Type B pancreatic cell (in vitro differentiated cells): ENCODE measurements at places on chromosomes 3 and 15. TPM values are rescaled to one million over a fixed set of nuclear protein-coding genes. Genes with fewer than 3 reads are reported as not detected.

OSBPL10 gene
- total RNA-seq, result 24.4 and 43.6 TPM in 2 replicates

SRGAP3 gene
- 20.6 and 41.7 TPM in 2 replicates for total RNA-seq

ANKRD28 gene
- 32.1 and 44.3 TPM in 2 replicates for total RNA-seq

PPP1R14D gene
- 0.70 and 1.0 TPM in 2 replicates for total RNA-seq

SCG5 gene
- 93.1 and 127 TPM in 2 replicates for total RNA-seq

TGM4 gene
- not detected in 2 replicates for total RNA-seq

ANKUB1 gene
- 0.82 TPM in 1 of 2 replicates, not detected in the other for total RNA-seq

AADAC gene
- total RNA-seq, result 1.3 and 1.4 TPM in 2 replicates

DNA sequence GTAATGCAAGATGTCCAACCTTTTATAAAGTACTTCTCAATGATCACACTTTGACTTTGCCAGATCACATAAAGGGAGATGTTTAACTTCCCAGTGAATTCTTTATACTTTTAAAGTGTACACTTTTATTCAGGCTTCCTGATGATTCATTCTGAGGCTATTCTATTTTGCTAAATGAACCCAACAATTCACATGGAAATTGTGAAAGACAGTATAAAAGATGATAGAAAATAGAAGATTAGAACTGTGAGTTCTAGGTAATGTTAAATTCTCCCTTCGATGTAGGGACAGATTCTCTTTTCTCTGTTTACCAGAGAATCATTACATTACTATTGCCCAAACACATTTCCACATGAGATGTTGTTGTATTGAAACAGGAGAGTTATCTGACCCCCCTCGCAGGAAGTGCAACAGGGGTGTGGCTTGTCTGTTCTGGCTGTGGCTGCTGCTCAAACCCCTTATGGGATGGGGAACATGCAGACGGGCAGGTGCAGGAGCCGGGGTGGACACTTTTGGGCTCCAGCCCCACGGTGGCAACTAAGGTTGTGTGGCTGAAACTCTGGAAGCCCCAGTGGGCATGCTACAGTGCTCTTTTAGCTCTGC is 131.3 kb upstream of the LRTM1 start:
- peaks cover 7% of the 10 kb centered on the region for H3K36me3 ChIP-seq
- peaks cover 19% of the 10 kb centered on the region for H3K4me1 ChIP-seq
- H3K27me3 ChIP-seq, result no peaks in the 10 kb centered on the region
- no peak for DNase-seq
- H3K27ac ChIP-seq, result no peak overlapping the region

DNA sequence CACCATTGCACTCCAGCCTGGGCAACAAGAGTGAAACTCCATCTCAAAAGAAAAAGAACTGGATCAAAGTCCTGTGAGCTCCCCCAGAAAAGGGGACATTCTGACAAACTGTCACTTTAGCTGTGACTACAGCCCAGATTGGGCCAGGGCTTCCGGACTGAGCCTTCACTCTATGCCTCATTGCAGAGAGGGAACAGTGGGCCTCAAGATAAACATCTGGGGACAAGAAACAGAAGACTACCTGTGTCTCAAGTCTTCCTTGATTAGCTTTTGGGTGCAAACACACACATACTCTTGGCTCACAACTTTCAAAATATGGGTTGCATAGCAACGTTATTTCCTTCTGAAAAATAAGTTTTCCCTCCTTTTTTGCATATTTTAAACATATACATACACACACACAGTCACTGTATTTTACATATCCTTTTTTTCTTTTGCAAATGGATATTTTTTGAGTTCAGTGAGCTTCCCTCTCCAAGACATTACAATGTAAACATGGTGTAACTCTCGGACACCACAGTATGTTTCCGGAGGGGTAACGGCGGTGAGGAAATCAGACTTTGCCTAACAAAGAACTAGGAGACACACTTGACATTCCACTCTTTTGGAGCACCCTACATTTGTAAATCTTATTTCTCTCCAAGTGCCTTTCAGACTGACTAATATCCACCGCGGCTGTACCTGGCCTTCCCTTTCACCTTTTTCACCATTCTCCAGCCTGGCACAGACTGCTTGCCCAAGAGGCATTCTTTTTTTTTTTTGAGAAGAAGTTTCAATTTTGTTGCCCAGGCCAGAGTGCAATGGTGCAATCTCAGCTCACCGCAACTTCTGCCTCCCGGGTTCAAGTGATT is 3.5 kb downstream of the TKT start:
- H3K36me3 ChIP-seq, result peaks cover 13% of the 10 kb centered on the region
- no peaks in the 10 kb centered on the region for H3K27me3 ChIP-seq
- no peak for DNase-seq
- H3K27ac ChIP-seq, result peak overlapping the region; percentile 39
- H3K4me1 ChIP-seq, result peaks cover 22% of the 10 kb centered on the region

DNA sequence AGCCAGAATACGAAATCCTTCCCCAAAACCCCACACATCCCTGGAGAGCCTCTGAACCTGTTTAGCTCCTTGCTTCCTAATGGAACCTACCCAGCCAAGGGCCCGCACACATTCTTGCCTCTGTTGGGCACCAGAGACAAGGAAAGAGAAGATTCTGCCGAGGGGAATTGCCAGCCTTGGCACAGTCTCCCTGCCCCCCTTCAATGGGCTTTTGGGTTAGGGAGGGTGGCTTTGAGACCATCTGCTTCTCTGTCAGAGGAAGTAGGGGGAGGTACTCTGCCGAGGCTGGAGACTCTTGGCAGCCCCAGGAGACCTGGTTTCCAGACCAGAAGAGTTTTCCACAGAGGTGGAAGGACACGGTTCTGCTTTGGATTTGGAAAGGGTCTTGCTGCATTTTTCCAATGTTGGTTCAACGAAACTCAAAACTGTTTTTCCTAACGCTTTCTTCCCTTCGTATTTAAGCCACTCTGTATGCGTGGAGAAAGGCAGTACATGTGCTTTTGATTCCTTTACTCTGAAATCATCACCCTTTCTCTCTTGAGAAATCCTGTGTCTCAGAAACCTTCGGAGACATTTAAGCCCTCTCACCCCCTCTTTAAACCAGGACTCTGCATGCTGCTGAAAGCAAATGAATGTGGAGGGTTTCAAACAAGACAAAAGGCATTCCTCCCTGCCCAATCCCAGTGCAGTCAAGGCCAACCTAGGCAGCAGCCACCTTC is 78.8 kb upstream of the PRR23C start:
- peaks cover 3% of the 10 kb centered on the region for H3K27me3 ChIP-seq
- H3K36me3 ChIP-seq, result no peaks in the 10 kb centered on the region
- no peak overlapping the region for H3K27ac ChIP-seq
- peaks cover 23% of the 10 kb centered on the region for H3K4me1 ChIP-seq
- no peak for DNase-seq

DNA sequence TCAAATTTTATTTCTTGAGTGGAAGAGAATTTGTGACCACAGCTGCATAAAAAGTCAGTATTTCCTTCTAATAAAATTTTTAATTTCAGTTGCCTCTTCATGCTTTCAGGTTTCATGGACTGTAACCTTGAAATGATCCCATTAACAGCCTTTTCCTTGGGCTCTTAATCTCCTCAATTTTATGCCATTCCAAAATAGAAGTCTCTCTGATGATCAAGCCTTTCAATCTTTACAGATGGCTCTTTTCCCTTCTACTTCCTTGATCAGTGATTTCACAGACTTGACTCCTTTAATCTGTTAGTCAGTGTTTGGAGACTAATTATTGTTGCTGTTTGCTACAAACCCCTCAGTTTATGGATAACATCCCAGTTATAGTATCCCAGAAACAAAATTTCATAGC is 11.9 kb downstream of the TSC22D2 start:
- DNase-seq, result no peak
- H3K36me3 ChIP-seq, result peaks cover 44% of the 10 kb centered on the region
- H3K4me1 ChIP-seq, result peaks cover 57% of the 10 kb centered on the region
- H3K27ac ChIP-seq, result peak overlapping the region; percentile 27
- peak overlapping the region; percentile 57 for H3K4me3 ChIP-seq
- H3K27me3 ChIP-seq, result no peaks in the 10 kb centered on the region

GRCh38 chr15:25508369-25509002 is 69.7 kb upstream of the UBE3A start:
- no peak for DNase-seq
- H3K4me3 ChIP-seq, result no peak overlapping the region

DNA sequence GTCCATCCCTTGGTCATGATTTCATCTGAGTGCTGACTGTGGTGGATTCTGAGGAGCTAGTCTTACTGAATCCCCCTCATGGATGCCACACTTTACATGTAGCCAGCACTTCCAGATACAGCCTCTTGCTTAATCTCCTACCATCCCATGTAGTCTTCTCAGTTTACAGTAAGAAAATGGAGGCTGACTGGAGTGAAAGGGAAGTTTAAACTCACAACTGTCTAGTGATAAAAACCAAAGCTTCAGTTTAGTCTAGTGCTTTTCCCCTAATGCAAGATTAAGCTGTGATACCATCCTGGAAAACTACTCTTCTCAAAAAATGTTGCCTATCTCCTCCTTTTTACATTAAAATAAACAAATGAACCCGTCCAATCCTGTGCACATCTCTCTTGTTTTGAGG is 146.8 kb upstream of the HES1 start:
- peaks cover 4% of the 10 kb centered on the region for H3K27me3 ChIP-seq
- peaks cover 16% of the 10 kb centered on the region for H3K4me1 ChIP-seq
- no peak overlapping the region for H3K27ac ChIP-seq
- no peak overlapping the region for H3K4me3 ChIP-seq

- H3K36me3 ChIP-seq, result no peaks in the 10 kb centered on the region
- H3K27me3 ChIP-seq, result peaks cover 21% of the 10 kb centered on the region
Observed at GRCh38 chr3:194967151-194968117, 281.8 kb downstream of the FAM43A start.

- H3K36me3 ChIP-seq, result no peaks in the 10 kb centered on the region
- H3K4me1 ChIP-seq, result no peaks in the 10 kb centered on the region
- H3K27me3 ChIP-seq, result peaks cover 3% of the 10 kb centered on the region
- H3K4me3 ChIP-seq, result no peak overlapping the region
- no peak for DNase-seq
- H3K27ac ChIP-seq, result no peak overlapping the region
Observed at GRCh38 chr3:156017352-156018030, 102.9 kb upstream of the KCNAB1 start.

DNA sequence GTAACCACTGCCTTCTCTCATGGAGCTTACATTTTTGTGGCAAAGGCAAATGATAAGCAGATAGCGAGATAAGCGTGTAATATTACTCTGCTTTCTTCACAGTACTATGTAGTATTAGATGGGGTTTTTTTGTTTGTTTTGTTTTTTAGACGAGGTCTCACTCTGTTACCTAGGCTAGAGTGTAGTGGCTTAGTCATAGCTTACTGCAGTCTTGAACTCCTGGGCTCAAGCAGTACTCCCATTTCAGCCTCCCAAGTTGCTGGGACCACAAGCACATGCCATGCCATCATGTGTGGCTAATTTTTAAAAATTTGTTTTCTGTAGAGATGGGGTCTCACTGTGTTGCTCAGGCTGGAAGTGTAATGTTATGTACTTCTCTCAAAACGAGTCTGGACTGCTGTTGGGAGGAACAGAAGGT is 22.9 kb downstream of the MBNL1 start:
- peaks cover under 1% of the 10 kb centered on the region for H3K36me3 ChIP-seq
- no peak overlapping the region for H3K27ac ChIP-seq
- peaks cover 28% of the 10 kb centered on the region for H3K4me1 ChIP-seq
- H3K27me3 ChIP-seq, result no peaks in the 10 kb centered on the region
- no peak for DNase-seq

DNA sequence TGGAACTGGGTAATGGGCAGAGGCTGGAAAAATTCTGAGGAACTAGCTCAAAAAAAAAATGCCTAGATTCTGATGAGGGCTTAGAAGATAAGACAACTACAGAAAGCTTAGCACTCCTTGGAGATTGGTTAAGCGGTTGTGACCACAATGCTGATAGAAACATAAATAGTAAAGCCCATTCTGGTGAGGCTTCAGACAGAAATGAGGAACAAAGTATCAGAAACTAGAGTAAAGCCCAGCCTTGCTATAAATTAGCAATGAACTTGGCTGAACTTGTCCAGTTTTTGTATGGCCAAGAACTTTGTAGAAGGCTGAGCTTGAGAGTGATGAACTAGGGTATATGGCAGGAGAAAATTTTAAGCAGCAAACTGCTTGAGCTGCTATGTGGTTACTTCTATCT is 25.4 kb downstream of the GOLGB1 start:
- peaks cover 48% of the 10 kb centered on the region for H3K36me3 ChIP-seq
- H3K27ac ChIP-seq, result no peak overlapping the region
- H3K4me1 ChIP-seq, result no peaks in the 10 kb centered on the region
- H3K4me3 ChIP-seq, result no peak overlapping the region
- H3K27me3 ChIP-seq, result no peaks in the 10 kb centered on the region
- DNase-seq, result no peak

- no peaks in the 10 kb centered on the region for H3K27me3 ChIP-seq
- H3K36me3 ChIP-seq, result peaks cover 6% of the 10 kb centered on the region
- peaks cover 17% of the 10 kb centered on the region for H3K4me1 ChIP-seq
- no peak for DNase-seq
Observed at GRCh38 chr3:188686324-188686723, 485.4 kb upstream of the TPRG1 start.

- H3K27me3 ChIP-seq, result no peaks in the 10 kb centered on the region
- no peak for DNase-seq
- H3K4me3 ChIP-seq, result no peak overlapping the region
- no peak overlapping the region for H3K27ac ChIP-seq
- H3K36me3 ChIP-seq, result peaks cover 4% of the 10 kb centered on the region
- peaks cover 3% of the 10 kb centered on the region for H3K4me1 ChIP-seq
Observed at GRCh38 chr3:17672506-17672905, 69.9 kb downstream of the TBC1D5 start.
